ENCODE measurements at places on chromosomes 16 and 17.

- DNase-seq = no peak
Observed at GRCh38 chr16:27474921-27475320, 72.9 kb downstream of the IL21R start.

DNA sequence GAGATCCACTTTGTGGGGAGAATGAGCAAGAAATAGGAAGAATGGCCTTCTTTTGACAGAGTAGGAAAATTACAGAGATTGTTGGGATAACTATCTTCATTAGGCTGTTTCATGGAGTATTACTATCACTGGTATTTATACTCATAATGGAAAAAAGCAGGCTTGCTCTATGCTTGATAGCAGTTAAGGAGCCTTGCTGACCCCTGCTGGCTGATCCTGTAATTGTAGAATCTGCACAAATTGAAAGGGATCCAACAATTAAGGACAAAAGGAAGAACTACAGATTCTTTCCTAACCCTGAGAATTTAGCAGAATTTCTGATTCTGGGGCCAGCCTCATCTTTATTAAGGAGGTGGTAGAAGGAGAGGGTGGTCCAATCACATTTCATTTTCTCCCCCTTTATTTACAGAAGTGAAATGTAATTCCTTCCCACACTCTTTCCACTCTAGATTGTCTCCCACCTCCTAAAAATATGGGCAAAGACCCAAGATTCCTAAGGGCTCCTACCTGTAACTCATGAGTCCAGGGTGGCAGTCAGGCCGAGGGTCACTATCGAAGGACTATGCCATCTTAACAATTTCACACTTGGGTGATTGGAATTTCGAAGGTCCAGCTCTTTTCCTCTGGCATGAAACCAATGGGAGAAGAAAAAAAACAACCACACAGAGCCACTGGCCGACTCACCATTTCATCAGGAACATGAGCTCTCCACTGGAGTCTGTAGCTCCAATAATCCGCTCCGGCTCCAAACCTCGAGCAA is 26.3 kb downstream of the NFE2L1 start:
- peak; percentile 78 for DNase-seq

GRCh38 chr16:55101026-55101425 is 170.4 kb downstream of the IRX5 start:
- no peak for DNase-seq

- no peak for DNase-seq
Observed at GRCh38 chr17:49964303-49964768, 4.7 kb upstream of the DLX4 start.

- DNase-seq = no peak
Observed at GRCh38 chr17:39556423-39556822, 51.3 kb downstream of the NEUROD2 start.

DNA sequence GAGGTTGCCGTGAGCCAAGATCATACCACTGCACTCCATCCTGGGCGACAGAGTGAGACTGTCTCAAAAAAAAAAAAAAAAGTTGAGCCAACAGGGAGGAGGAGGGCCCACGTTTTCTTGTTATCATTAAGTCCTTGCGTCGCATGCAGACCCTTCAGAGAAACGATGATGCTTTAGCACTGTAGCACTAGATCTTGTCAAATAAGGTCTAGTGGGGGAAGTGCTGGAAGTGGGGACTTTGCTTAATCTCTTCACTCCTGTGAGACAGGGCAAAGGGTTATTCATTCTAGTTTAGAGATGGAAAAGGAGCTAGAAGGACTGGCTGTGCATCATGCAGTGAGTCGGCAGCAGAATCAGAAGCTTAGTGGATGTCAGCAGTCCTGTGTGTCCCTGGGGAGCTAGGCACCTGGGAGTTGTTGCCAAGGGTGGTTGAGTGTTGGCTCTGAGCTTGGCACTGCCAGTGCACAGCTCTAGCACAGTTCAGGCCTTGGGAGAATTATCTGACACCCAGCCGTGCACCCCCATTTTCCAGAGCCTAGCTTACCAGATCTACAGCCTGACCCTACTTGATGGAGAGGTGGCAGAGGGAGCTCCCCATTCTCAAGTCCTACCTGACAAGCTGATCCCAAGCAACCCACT is 33.4 kb upstream of the TBX2 start:
- no peak for DNase-seq

GRCh38 chr16:31217136-31217530 is 198 bp upstream of the PYDC1 start:
- no peak for DNase-seq

DNA sequence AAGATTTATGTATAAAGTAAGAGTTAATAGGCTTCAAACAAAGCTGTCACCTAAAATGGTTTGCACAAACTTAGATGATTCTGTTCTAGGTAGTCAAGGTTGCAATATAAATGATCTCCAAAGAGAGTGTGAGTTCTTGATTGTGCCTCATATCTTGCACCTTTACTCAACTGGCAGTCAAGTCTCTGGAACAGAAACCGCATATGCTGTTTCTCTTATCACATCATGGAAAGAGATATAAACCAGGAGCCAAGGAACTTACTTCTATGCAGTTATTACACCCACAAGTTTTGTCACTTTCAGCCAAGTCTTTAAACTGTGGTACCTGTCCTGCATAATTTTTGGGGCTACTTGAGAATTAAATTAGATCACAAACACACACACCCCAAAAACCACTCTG is 5.2 kb downstream of the SSH2 start:
- no peak for DNase-seq

- peak; percentile 32 for DNase-seq
Observed at GRCh38 chr17:27481327-27481726, 25.1 kb downstream of the KSR1 start.

GRCh38 chr16:67528870-67529581 is 397 bp downstream of the RIPOR1 start:
- DNase-seq = no peak

DNA sequence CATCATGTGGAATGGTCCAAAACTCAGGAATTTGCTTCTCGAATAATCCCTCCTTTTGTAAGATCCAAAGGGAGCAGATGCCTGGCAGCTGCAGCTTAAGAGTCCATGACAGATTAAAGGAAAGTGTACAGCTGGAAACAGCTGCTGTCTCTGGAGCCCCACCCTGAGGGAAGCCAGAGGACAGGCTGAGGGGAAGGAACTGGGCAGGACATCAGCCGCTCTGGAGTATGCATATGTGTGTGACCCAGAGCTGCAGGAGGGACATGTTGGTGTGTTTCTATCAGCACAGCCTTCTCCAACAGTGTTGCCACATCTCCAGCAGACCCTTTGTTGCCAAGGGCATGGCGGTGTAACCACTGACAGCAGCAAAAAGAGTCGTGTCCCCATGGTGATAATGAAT is 46.2 kb downstream of the CYB561 start:
- DNase-seq = no peak

Measured in activated CD8-positive, alpha-beta memory T cell treated with anti-CD3 and anti-CD28 coated beads, Interleukin-2, amount 50 U/mL, for 4 hours (primary cell).